Hematopoietic multipotent progenitor cell treated with erythropoietin and hydrocortisone succinate and interleukin-3 and kit ligand, for 15 days (in vitro differentiated cells): ENCODE measurements at places on chromosomes 3 and 15.

DNA sequence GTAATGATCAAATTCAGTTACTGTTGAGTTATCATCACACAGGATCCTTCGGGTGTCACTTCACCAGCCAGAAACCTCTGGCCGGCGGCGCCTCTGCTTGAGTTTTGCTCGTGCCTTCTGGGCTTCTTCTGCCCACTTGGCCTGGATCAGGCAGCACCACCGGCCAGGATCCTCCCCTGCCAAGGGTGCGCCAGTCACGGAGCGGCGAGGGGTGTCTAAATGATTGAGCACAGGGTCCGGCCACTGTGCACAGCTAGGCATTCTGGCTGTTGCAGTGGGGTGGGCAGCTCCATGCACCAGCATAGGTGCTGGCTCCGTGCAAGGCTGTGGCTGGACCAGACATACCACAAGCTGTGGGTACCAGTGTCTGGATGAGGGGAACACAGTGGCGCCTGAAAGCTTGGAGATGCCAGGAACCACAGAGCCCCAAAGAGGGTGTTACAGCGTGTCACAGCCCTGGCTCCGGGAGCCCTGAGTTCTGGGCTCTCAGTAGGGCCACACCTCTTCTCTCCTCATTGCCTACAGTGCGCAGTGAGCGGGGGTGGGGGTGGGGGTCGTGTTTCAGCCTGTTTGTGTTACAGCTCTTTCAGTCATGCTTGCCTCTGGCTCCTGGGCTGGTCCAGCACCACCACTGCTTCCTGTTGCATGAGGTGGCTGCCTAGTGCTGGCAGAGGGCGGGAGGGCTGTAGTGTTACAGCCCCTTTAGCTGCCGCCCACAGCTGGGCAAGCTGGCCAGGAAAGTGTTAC, 169.4 kb downstream of the FNDC3B start:
- no peak for DNase-seq

- peak; percentile 66 for DNase-seq
Observed at GRCh38 chr3:49359623-49360022, 1.5 kb upstream of the GPX1 start.

DNA sequence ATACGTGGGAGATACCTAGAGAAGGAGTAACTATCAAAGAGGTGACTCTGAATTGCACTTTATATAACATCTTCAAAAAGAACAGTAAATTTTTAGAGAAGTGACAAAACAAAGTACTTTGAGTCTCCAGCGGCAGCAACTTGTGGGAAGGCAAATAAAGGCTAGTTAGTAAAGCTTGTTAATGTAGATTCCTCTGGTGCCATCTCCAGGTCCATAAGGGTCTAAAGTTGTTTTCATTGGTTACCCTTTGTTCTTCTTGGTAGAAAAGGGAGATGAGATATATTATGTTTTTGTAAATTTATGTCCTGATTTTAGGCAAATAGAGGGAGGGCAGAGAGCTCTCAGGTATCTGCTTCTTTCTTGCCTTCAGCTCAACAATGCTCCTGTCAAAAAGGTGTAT, 161.6 kb downstream of the MYRIP start:
- DNase-seq, result no peak

GRCh38 chr3:69747511-69748258, 8.4 kb downstream of the MITF start:
- no peak for DNase-seq

DNA sequence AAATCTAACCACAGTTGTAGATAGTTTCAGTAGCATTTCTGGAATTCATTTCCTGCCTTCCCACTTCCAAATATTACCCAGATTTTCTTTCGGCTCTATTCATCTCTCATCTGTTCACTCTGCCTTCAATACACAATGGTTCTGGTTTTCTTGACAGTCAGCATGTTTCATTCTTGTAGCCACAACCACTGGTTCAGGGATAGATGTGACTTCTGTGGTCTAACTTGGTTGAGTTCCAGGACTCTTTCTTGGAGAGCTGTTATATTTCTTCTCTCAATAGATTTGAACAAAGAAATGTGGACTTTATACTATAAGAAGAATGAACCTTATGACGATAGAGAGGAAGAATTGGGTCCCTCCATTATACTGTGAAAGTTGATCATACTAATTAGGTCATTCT, 228.8 kb downstream of the NSUN3 start:
- DNase-seq, result no peak

DNA sequence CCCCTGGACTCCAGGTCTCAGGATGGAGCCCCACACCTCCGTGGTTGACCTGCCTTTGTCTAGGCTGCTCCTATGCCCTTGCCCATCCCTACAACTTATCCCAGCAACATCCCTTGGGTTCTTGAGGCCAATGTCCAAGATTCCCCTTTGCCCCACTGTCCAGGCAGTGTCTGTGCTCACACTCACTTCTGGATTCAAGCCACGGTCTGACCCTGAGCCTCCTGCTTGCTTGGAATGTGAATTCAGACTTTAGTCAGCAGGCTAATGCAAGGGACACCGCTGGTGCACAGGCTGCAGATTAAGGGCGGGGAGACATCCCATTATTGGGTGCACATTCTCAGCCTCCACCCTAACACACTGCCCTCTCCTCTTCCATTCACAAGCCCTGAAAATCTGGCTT, 154.1 kb downstream of the WNT5A start:
- no peak for DNase-seq

DNA sequence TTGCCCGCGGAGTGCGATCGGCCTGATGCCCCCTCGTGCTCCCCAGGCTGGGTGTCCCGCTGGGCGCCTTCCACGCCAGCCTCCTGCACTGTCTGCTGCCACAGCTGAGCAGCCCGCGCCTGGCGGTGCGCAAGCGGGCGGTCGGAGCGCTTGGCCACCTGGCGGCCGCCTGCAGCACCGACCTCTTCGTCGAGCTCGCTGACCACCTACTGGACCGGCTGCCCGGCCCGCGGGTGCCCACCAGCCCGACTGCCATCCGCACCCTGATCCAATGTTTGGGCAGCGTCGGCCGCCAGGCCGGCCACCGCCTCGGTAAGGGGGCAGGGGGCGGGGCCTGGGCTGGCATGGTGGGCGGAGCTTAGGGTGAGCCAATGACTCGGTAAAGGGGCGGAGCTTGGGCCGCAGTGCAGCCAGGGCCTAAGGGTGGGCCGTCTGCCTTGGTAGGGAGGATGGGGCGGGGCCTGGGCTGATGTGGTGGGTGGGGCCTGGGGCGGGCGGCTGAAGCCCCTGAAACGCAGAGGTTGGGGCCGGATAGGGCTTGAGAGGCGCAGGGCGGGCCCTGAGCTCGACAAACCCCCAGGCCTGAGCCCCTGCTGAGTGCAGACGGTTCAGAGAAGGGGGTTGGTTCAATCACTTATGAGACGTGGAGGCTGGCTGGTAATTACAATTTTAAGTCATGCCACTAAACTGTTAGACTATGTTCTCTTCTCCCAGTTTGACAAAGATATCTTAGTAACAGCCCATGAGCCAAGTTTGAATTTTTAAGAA, 13.7 kb downstream of the CAND2 start:
- DNase-seq, result peak; percentile 96

DNA sequence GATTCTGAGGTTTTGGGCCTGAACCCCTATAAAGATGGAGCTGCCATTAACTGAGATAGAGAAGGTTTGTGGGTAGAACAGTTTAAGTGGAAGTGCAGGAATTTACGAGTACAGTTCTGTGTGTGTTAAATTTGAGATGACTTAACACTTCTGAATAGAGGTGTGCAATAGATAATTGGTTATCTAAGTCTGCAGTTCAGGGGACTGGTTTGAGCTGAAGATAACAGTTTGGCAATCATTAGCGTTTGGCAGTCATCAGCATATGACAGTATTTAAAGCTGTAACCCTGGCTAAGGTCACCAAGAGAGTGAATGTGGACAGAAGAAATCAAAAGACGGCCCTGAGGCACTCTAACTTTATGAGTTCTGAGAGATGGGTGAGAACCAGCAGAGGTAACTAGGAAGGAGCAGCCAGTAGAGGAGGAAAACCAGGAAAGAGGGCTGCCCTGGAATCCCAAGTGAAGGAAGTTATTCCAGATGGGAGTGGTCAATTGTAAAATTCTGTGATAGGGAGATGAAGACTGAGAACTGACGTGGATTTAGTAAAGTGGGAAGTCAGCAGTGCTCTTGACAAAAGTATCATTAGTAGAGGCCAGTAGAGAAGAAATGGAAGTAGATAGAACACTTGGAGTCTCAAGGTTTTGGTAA, 8.1 kb downstream of the MYNN start:
- peak; percentile 90 for DNase-seq

- no peak for DNase-seq
Observed at GRCh38 chr15:76209942-76210341, 101.3 kb downstream of the ETFA start.

- DNase-seq, result no peak
Observed at GRCh38 chr15:31021067-31021665, 29.7 kb upstream of the MTMR10 start.

DNA sequence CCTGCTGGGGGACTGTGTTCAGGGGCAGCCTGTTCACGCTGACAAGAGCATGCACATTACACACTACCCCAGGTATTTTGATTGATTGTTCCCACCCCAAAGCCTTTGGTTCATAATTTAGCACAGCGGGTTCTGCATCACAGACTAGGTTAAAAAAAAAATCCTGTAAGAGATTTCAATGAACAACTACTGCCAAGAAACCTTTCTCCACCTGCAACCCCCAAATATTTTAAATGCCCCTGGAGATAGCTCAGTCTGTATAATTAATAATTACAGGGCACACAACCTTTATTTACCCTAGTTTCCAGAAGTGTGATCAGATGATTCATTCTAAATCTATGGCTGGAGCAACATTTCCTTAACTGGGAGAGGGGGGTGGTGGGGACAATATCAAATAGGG, 87.6 kb downstream of the NR2F2 start:
- no peak for DNase-seq

GRCh38 chr15:80333261-80333660, 70.9 kb upstream of the ARNT2 start:
- DNase-seq, result no peak

GRCh38 chr15:98753726-98754656, 105.7 kb downstream of the IGF1R start:
- DNase-seq, result no peak

DNA sequence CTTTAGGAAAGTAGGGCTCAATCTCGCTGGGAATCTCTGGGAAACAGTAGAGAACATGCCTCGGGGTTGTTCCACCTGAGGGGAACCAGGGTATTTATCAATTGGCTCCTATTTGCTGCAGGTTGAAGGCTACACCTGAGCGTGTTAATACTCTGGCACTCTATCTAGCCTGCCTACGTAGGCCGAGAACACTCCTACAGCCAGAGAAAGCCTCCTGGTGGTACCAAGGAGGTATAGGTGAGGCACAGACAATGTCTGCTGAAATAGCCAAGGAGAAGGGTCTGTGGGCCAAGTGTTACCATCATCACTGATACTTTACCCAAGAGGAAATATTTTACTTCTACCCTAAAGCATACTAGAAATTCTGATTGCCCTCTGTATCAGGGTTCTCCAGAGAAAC, 341.0 kb upstream of the UBE2E2 start:
- no peak for DNase-seq

- no peak for DNase-seq
Observed at GRCh38 chr3:20173844-20174410, 12.1 kb downstream of the SGO1 start.

GRCh38 chr3:43286115-43286840, at the start of gene SNRK:
Gene SNRK, plus strand, starts transcription at chr3:43286540. Its CDS starts 16,664 bp downstream, at chr3:43303204.
- peak; percentile 86 for DNase-seq

- no peak for DNase-seq
Observed at GRCh38 chr3:10716964-10717363, 99.1 kb upstream of the SLC6A11 start.

DNA sequence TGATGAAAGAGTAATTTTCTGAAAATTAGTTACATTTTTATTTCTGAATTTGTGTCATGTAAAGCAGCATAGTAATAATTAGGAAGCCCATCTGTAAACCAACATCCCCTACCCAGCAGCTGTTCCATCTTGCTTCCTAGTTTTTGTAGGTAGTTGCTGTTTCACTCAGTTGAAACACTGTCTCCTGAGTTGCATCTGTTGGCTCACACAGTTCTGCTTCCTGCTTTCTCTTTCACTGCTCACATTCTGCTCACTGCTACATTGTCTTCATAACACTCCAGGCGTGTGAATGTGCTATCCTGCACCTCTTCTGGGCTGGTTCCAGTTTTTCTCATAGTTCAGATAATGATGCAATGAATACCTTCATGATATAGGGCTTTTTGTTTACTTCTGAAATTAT, 123.4 kb downstream of the EPHB1 start:
- no peak for DNase-seq

- no peak for DNase-seq
Observed at GRCh38 chr15:89356634-89357298, 22.1 kb upstream of the POLG start.

DNA sequence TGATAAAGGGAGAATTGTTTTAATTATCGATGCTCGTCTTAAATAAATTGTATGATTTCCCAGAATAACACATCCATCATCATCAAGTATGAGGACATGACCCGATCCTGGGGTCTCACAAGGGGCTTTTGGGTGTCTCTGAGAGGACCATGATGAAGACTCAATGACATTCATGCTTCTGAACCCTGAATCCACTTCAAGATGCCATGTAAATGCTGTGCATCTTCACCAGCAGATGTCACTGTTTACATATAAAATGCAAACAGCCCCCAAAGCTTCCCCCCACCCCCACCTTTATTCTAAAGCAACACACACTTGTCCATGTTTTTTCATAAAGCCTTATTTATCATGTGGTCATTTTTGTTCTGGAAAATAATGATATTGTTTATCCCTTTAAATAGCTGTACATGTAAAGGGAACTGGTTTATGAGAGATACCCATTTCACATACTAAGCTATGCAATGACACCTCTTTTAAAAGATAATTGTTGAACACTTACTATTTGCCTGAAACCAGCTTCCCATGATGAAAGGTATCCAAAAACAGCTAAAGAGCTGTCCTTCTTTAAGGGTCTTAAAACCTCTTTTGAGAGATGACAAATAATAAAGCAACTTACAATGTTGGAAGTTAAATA, 69.7 kb upstream of the UBE3A start:
- DNase-seq, result no peak

GRCh38 chr3:123439806-123440580, 8.9 kb downstream of the ADCY5 start:
- no peak for DNase-seq

GRCh38 chr3:130895690-130896488, 2.0 kb downstream of the ATP2C1 start:
- peak; percentile 14 for DNase-seq

DNA sequence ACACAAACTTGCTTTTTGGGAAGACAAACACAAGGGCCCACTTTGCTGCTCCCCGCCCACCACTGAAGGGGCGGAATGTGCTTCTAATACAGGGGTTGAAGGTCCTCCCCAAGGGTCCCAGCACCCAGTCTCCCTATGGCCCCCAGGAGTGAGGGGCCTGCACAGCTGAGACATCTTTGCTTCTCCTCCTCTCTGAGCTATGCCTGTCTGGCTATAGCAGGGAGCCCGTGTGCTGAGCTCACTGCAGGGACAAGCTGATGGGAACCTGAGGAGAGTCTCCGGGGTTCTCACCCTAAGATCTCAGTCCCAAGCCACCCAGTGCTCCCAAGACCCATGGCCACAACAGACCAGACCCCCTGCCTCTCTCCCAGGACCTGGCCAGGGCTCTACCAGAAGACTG, 61.1 kb upstream of the ACAN start:
- no peak for DNase-seq

- peak; percentile 70 for DNase-seq
Observed at GRCh38 chr3:71584394-71585011, 975 bp upstream of the FOXP1 start.
